Forelimb muscle (tissue), 1 donor: ENCODE measurements at places on chromosomes 1 and 21. TPM values are rescaled to one million over a fixed set of nuclear protein-coding genes. Genes with fewer than 3 reads are reported as not detected.

DNA sequence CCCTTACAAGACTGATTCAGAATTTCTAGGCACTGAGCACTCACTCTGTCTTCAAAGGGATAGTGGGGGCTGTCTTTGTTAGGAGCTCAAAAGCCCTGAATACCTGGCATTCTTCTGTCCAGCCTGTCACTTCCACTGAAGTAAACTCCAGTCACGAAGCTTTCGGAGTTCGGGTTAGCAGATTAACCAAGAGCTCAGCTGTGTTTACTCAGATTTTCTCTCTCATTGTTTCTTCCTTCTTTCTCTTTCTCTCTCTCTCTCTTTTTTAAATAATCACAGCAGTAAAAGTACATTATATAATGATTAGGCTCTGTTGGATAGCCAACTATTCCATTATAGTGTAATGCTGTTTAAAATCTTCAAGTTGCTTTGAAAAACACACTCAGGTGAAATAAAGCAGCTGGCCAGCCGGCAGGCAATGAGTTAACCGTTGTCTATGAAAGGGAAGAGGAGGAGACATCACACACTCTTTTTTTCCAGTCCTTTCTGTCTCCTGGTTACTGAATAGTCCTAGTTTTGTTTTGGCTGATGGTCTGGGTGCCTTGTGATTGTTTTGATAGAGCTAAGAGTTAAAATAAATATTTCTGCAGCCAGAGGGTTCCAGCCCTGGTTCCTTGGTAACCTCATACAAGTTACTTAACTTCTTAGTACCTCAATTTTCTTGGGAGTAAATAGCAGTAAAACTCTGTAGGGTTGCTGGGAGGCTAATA, 89.8 kb downstream of the ADSS2 start:
- no peak for DNase-seq

DNA sequence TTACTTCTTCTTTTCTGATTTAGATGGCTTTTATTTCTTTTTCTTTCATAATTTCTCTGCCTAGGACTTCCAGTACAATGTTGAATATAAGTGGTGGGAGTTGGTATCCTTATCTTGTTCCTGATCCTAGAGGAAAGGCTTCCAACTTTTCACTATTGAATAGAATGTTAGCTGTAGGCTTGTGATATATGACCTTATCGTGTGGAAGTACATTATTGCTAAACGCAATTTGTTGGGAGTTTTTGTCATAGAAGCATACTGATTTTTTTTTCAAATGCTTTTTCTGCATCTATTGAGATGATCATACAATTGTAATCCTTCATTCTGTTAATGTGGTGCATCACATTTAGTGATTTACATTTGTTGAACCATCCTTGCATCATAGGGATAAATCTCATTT, 79.5 kb downstream of the FASLG start:
- no peak for DNase-seq

DNA sequence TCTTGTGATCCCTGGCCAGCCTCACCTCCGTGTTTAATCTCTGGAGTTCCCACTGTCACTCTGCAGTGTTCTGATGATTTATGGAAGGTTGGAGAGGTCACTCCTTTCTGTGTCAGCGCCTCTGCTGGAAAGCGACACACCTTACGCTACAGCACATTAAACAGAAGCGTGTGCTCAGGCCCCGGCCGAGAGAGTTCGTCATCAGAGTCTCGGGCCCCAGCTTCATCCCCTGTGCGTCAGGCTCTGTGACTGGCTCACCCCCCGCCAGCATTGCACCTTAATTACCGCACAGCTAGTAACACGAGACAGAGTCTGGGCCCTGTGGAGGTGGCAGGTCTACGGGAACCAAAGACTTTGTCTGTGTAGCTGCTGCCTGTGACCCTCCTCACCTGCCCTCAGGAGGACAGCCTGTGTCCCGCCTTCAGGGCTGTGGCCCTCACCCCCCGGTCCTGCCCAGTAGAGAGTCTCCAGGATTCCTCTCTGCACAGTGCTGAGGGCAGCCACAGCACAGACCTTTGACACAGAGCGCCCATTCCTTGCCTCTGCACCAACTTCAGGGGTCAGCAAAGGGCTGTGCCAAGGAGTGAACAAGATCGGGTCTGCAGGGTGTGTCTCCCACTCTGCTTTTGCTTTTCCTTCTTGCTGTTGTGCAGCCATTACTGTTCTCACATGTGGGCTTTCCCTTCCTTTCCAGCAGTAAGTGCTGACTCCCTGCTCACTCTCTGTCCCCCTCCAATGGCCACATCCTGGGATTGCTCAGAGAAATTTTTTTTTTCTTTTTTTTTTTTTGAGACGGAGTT, 157.6 kb downstream of the PGBD5 start:
- peak; percentile 47 for DNase-seq

- DNase-seq = no peak
Observed at GRCh38 chr1:113282008-113282892, 108.1 kb upstream of the MAGI3 start.

DNA sequence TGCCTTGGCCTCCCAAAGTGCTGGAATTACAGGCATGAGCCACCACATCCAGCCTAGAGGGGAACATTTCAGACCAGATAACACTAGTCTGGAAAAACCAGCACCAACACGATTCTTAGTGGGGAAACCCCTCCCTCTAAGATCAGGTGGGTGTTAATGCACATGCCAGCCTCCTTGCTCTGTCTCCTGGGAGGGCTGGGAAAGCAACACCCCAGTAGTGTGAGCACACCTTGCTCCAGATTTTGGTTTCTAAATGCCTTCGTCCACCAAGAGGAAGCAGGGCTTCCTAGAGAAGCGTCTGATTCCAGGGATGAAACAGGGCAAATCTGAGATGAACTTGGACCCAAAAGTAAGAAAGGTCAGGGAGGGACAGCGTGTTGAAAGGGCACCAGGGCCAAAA, 2.2 kb upstream of the KRTAP10-4 start:
- no peak for DNase-seq

GRCh38 chr1:52970149-52970548, 43.1 kb downstream of the SCP2 start:
- DNase-seq = no peak

DNA sequence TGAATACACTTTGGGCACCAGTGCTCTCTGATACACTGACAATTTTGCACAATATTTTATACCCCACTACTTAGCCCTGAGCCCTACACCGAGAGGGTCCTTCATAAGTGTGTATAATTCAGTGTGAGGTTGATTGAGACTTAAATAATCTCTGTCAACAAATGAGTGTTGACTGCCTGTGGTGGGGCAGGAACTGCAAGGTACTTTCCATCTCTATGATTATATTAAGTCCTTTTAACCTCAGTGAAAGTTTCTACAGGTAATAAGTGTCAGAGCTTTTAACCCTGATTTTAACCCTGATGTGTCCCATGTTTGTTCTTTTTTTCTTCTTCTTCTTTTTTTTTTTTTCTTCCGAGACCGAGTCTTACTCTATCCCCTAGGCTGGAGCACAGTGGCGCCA, 5.8 kb downstream of the CASQ1 start:
- DNase-seq = no peak

- no peak for DNase-seq
Observed at GRCh38 chr1:176542352-176542751, 79.4 kb downstream of the PAPPA2 start.

GRCh38 chr1:203518541-203518940, 24.6 kb downstream of the OPTC start:
- DNase-seq = no peak

DNA sequence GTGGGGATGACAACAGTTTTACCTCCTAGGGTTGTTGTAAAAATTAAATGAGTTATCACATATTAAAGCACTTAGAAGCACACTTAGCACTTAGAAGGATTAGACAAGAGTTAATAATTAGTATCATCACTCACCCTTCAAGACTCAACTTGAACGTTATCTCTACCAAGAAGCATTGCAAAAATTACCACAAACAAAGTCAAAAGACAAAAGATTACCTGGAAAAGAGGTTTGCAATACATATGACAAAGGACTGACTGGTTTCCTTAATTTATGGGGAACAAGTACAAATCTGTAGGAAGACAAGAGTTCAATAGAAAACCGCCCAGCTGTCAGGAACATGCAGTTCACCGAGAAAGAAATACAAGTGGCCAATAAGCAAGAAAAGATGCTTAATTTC, 93.3 kb upstream of the ATP1A1 start:
- DNase-seq = no peak

DNA sequence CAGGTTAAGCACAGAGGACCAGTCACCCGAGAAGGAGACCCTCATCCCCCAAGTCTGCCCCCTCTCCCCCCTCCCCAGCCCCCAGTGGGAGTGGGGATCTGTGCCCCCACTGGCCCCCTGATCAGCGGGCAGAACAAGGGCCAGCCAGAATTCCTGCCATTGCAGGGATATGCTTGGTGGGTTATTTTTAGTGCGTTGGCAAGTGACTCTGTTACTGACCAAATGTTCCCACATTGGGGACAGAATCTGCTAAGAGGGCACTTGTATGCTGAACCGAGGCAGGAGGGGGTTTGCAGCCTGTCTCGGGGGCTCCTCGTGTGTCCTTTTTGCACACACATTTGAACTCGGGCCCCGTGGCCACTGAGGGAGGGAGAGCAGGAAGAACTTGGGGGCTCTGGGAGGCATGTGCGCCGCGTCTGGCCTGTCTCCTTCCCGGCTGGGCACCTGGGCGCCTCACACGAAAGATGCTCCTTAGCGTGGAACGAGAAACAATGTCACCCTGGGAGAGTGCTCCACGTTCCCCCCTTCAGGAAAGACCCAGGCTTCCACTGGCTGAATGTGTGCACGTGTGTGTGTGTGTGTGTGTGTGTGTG, 66.4 kb upstream of the CASZ1 start:
- DNase-seq = no peak

- no peak for DNase-seq
Observed at GRCh38 chr1:107570768-107571167, 394.2 kb downstream of the VAV3 start.

GRCh38 chr1:78081980-78082860, 36.5 kb downstream of the GIPC2 start:
- DNase-seq = no peak

- no peak for DNase-seq
Observed at GRCh38 chr1:157105988-157106812, 6.6 kb upstream of the ETV3L start.

- no peak for DNase-seq
Observed at GRCh38 chr21:41864311-41865001, 14.7 kb downstream of the PRDM15 start.

- DNase-seq = no peak
Observed at GRCh38 chr1:69747207-69747606, 179.5 kb downstream of the LRRC7 start.

- DNase-seq = no peak
Observed at GRCh38 chr1:153231363-153231762, 14.0 kb downstream of the PRR9 start.

ADORA1 gene
- polyA plus RNA-seq = 5.3 TPM

HTR6 gene
- polyA plus RNA-seq = not detected

OR6P1 gene
- polyA plus RNA-seq = not detected

OR6N1 gene
- polyA plus RNA-seq = not detected

CDCA8 gene
- polyA plus RNA-seq = 7.0 TPM

RGS4 gene
- 0.85 TPM for polyA plus RNA-seq

CD58 gene
- 10.3 TPM for polyA plus RNA-seq

TRIM46 gene
- 0.46 TPM for polyA plus RNA-seq

LCE1D gene
- polyA plus RNA-seq = not detected

TMIGD3 gene
- polyA plus RNA-seq = 0.24 TPM

HIVEP3 gene
- polyA plus RNA-seq = 2.1 TPM

CNKSR1 gene
- polyA plus RNA-seq = 4.2 TPM

LCE6A gene
- polyA plus RNA-seq = not detected

HSD3B1 gene
- 0.09 TPM for polyA plus RNA-seq

SLFNL1 gene
- polyA plus RNA-seq = 0.59 TPM

RPE65 gene
- polyA plus RNA-seq = not detected
